Activated CD8-positive, alpha-beta memory T cell treated with anti-CD3 and anti-CD28 coated beads for 48 hours (primary cell): ENCODE measurements at places on chromosomes 16 and 17.

GRCh38 chr17:57685499-57686132, 59.5 kb downstream of the CCDC182 start:
- no peak for DNase-seq

- DNase-seq: no peak
Measured at GRCh38 chr17:80927791-80928216, 63.8 kb upstream of the CHMP6 start.

DNA sequence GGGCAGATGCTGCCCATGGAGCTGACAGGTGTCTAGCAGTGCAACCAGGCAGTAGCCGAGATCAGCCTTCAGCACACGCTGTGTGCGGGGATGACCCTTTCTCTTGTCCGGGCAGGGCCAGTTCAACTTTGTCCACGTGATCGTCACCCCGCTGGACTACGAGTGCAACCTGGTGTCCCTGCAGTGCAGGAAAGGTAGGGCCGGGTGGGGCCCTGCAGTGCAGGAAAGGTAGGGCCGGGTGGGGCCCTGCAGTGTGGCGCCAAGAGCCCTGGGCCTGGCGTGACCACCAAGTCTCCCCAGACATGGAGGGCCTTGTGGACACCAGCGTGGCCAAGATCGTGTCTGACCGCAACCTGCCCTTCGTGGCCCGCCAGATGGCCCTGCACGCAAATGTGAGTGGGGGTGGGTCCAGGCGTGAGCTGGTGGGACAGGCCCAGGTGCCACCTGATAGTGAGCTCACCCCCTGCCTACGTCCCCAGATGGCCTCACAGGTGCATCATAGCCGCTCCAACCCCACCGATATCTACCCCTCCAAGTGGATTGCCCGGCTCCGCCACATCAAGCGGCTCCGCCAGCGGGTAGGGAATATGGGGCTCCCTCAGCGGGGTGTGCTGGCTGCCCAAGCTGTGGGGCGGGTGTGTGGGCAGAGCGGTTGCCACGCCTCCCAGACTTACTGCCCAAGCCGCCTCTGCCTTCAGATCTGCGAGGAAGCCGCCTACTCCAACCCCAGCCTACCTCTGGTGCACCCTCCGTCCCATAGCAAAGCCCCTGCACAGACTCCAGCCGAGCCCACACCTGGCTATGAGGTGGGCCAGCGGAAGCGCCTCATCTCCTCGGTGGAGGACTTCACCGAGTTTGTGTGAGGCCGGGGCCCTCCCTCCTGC, 40.2 kb downstream of the TSC2 start:
- no peak for DNase-seq

- DNase-seq: no peak
Measured at GRCh38 chr17:69710926-69711325, 296.4 kb downstream of the MAP2K6 start.

DNA sequence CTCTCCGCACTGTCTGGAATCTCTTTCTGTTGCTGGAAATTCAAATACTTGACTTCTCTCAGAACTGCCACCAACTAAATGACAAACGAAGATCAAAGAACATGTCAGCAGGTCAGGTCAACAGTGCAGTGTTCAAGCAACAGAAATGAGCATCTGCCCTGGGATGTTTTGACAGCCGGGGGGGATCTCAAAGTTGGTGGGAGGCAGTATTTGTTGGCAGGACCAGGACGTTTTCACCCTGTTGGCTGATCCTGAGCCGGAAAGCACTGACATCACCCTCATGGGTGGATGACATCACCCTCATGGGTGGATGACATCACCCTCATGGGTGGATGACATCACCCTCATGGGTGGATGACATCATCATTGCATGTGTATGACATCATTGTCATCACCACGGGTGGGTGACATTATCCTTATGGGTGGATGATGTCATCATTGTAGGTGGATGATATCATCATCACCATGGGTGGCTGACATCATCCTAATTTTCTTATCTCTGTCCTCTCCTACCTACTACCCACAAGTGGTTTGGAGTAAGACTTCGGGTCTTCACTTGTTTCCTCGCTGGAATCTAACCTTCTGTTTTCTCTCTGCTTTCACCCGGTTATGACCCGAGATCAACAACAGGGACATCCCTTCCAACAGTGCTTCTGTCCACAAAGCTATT, 18.9 kb downstream of the DNAH17 start:
- DNase-seq: no peak

DNA sequence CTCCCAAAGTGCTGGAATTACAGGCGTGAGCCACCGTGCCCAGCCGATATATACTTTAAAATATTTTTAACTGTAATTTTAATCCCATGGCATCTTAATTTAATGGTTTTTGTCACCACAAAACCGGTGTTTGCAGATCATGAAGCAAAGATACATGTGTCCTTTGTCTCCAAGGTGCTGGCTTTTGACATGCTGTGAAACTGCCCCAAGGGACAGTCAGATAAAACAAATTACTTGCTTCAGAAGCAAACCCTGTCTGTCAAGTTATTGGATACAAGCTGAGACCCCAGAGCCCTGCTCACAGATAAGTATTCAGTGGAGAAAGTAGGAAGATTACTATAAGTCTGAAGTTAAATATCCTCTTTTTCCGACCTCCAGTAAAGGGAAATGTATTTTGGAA, 39.8 kb downstream of the ARL4D start:
- DNase-seq: no peak

GRCh38 chr16:10971560-10971961, 27.2 kb downstream of the CLEC16A start:
- DNase-seq: no peak

- no peak for DNase-seq
Measured at GRCh38 chr16:4694642-4695451, 1.5 kb downstream of the NUDT16L1 start.

GRCh38 chr17:17557796-17558195, 33.7 kb downstream of the PEMT start:
- DNase-seq: no peak

- DNase-seq: no peak
Measured at GRCh38 chr17:12726131-12726530, 60.4 kb downstream of the MYOCD start.

GRCh38 chr17:40514013-40514875, 12.8 kb upstream of the TNS4 start:
- DNase-seq: no peak

DNA sequence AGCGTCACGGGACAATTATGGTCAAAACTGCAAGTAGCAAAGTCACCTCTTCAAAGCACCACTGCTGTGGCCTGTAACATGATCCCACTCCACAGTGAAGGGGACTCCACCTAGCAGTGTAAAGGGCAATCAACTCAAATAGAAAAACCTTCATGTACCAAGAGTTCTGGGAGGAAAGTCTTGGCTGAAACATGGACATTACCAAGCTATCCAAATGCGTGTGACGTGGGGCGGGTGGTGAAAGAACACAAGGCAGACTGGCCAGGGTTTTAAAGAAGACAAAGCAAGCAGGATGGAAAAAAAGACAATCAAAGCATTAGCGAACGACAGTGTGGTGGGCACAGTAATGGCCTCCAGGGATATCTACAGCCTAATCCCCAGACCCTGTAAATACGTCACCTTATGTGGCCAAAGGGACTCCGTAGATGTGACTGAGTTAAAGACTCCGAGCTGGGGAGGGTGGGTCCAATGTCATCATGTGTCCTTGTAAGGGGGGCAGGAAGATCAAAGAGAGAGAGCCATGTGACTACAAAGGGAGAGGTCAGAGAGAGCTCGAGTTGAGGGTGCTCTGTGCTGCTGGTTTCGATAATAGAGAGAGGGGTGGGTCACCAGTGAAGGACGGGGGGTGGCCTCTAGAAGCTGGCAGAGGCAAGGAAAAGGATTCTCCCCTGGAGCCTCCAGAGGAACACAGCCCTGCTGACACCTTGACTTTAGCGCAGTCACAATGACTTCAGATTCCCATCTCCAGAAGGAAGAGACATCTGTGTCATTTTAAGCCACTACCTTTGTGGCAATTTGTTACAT, 6.0 kb downstream of the HSDL1 start:
- DNase-seq: no peak

GRCh38 chr17:78595135-78595810, 18.1 kb upstream of the DNAH17 start:
- no peak for DNase-seq
